ENCODE measurements at places on chromosomes 1 and 21.

DNA sequence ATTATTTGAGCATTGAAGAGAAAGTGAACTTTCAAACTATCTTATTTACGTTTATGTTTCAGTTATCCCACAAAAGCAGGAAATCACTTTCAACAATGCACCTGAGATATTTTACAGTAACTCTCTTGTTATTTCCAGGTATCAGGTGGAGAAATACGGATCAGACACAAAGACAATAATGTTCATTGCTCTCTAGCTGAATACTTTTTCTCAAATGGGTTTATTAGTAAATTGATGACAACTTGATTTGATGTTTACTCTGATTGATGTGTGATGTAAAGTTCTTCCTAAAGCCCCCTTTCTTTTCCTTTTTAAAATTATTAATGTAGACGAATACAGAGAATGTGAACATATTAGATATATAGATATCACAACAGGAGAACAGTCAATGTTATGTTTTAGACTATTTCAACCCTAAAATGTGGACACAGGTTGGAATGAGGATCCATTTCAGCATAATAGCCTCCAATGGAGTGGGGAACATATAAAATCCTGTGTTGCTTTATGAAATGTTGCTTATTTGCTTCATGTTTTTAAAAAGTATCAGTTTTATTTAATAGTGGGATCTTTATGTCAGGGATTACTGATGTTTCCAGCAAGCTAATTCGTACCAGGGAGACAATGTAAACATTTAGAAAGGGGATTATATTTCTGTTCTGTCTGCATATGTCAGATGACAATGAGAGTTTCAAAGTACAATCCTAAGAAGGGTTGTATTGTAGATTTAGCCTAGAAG is 1522.3 kb upstream of the TPTE start:
- DNase-seq, result no peak

DNA sequence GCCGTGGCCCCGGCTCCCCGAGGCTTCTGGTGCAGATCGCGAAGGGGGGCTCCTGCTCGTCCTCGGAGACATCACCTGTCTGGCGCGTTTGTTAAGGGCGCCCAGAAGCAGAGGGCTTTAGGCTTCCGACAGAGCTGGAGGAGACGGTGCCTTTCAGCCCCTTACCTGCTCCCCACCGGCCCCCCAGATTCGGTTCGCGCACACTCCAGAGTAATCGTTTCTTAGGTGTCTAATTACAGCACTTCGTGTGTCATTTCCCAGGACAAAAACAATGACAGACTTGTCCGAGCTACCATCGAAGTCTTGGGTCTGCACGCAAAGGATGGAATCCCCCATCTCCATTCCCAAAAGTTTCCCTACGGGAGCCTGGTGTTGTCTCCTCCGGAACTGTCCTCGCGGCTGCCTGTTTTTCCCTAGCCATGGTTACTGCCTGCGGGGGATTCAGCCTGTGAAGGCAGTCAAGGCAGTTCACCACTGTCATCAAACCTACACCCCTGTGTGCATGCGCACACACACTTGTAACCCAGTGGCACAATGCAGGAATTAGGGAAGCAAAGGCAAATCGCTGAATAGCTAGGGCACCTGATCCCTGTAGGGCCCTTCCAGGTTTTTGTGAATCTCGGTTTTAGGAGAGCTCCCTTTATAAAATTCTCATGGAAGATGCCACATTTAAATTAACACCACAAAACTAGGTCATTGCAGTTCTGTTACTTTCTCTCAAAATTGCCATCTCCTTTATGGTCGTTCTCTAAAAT is 738 bp upstream of the CDC42BPA start:
- peak; percentile 39 for DNase-seq

DNA sequence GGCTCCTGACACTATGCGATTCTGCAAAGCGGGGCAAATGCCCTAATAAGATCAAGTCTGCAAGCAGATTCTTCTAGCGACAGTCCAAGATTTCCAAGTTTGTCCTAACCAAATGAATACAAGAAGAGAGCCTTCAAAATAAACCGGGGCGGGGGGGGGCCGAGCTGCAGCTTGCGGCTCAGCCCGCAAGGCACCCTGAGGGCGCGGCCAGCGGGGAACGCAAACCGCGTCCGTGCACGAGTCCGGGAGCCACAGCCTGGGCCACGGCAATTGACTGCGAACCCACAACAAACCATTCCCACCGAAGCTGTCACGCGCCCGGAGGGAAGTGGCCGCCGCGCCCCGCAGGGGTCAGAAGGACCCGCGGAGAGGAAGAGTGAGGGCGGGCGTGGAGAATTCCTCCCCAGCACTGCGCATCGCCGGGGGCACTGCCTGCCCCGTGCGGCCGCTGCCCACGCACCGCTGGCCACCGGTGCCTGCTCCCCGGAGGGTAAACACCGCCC is 687 bp downstream of the TGFBR3 start:
- DNase-seq, result peak; percentile 26

- peak; percentile 69 for DNase-seq
Measured at GRCh38 chr1:18907021-18907916, 4.9 kb upstream of the ALDH4A1 start.

DNA sequence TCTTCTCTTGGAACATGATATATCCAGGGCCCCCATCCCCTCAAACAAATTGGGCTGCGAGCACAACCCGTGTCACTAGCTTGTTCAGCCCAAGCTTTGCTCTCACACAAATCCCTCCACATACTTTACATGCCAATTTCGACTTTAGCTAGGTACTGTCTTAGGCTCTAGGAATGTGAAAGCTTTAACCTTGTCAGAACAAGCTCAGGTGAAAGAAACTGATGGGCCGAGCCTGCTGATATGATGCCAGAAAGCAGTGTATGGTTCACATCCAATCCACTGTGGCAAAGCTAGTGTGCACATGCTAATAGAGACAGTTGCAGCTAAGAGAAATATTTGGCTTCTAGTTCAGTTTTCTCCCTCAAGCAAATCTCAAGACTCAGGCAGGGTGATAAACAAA is 79.5 kb downstream of the TNFSF18 start:
- no peak for DNase-seq

DNA sequence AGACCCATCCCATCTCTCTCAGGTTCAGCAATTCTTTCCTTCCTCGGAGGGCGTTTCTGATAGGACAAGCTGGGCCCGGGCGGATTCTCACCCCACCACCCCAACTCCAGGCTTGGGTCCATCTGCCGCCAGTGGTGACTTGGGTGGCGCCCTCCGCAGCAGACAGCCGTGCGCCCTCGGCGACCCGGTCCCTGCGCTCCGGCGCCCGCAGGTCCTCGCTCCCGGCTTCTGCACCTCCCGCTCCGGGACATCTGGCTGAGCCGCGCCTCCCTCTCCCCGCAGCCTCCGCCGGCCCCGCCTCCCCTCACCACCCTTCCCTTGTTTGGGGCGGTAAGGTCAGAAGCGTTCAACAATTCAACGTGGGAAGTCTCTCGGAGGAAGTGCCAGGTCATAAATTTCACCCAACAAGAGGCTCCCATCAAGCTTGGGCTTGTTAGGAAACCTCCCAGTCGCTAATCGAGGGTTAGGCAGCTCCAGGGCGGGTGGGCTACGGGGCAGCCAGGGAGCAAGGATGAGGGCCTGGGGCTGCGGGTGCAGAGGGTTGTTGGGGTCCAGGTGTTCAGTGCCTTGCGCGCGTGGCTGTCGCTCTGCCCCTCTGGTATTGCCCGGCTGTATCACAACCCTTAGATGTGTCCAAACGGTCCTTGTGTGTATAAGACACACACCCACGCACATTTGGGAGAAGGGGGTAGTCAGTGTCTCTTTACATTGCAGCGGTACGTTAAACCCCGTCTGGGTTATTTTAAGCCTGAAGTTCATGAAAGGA is 39.8 kb downstream of the OLIG1 start:
- DNase-seq, result no peak

- DNase-seq, result no peak
Measured at GRCh38 chr1:7426780-7427604, 344.1 kb upstream of the VAMP3 start.

DNA sequence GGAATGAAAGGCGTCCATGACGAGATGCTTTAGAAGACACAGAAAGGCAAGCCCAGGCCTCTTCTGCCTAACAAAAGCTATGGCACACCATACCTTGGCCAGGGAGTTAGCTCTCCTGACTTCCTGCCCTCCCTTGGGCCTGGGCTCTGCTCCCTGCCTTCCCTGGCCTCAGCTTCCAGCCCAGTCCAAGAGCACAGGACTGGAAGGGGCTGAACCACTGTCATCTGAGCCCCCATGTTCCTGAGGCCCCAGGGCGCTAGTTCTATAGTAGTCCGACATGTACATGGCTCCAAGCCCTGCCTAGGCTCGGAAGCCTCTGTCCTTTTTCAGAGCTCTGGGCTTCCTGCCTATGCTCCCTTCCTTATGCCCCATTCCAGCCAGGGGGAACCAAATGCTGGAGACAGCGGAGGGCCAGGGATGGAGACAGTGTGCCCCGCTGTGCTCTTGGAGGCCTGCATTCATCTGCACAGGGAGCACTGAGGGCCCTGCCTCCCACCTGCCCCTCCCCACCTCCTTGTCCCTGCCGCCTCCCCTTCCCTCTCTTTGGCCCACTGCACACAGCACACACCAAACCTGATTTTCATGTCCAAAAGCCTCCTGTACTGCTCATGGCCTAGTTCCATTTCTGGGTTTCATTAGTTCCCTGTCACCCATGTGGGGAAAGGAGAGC is 240.1 kb downstream of the RHOU start:
- DNase-seq, result no peak

- no peak for DNase-seq
Measured at GRCh38 chr1:37862330-37862729, 2.9 kb upstream of the MTF1 start.

DNA sequence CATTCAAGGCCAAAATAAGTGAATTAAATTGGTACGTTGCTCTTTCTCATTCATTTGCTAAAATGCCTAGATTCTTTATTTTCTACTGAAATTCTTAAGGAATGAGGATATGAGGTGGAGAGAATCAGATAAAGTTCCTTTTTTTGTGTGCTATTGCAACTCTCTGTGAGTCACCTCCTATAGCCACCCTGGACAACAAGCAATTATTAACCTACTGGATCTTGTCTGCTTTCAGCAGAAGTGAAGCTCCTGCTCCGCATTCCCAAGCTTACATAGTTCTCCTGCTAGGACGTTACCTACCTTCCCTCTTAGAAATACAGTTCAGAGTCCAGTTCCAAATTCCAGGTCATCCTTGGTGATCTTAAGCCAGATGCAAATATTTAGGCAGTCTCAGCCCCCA is 4.8 kb upstream of the KCNJ6 start:
- DNase-seq, result no peak

- DNase-seq, result no peak
Measured at GRCh38 chr1:233354983-233355382, 27.5 kb downstream of the MAP3K21 start.

DNA sequence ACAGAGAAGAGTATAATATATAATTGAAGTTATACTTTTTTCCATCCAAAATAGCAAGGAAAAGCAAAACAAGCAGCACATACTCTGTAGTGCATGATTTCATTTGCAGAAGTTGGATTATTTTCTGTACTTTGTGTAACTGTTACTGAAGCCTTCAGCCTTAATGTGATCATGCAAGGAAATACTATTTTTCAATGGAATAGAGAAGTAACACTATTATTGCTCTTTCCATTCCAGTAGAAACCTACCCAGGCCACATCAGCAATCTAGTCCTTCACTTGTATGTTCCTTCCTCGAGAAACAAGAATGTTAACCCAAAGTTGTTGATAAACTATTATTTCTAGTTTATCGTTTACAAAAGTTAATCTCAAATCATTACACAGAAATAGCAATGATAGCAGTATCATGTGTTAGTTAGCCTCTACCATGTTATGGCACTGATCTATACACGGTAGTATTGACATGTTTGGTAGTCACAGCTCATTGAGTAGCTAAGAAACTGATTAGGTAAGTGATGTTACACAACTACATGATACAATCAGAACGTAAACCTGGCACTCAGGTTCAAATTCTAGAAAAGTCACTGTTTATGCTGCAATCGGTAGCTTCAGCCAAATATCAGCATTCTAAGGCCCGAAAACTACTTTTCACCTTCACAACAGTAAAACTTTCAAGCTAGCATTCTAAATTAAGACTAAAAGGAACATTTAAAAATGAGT is 37.6 kb upstream of the CHRM3 start:
- no peak for DNase-seq

GRCh38 chr1:177825276-177825901 is 144.5 kb downstream of the SEC16B start:
- DNase-seq, result no peak
